ENCODE measurements at places on chromosomes 11 and 22. TPM values are rescaled to one million over a fixed set of nuclear protein-coding genes. Genes with fewer than 3 reads are reported as not detected.

DNA sequence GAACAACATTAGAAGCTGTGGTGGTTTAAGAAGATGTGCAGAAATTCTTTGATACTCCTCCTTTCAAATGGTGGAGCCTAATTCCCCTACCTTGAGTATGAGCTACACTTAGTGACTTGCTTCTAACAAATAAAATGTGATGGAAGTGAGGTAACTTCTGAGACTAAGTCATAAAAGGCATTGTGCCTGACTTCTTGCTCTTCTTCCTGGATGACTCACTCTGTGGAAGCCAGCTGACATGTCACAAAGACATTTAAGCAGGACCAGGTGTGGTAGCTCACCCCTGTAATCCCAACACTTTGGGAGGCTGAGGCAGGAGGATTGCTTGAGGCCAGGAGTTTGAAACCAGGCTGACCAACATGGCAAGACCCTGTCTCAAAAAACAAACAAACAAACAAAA lies 3.9 kb upstream of the PLA2G3 start:
- DNase-seq = no peak
- H3K36me3 ChIP-seq = no peaks in the 10 kb centered on the region
- no peaks in the 10 kb centered on the region for H3K27me3 ChIP-seq
- no peak overlapping the region for H3K4me3 ChIP-seq
- H3K27ac ChIP-seq = no peak overlapping the region
- peaks cover 13% of the 10 kb centered on the region for H3K4me1 ChIP-seq

DNA sequence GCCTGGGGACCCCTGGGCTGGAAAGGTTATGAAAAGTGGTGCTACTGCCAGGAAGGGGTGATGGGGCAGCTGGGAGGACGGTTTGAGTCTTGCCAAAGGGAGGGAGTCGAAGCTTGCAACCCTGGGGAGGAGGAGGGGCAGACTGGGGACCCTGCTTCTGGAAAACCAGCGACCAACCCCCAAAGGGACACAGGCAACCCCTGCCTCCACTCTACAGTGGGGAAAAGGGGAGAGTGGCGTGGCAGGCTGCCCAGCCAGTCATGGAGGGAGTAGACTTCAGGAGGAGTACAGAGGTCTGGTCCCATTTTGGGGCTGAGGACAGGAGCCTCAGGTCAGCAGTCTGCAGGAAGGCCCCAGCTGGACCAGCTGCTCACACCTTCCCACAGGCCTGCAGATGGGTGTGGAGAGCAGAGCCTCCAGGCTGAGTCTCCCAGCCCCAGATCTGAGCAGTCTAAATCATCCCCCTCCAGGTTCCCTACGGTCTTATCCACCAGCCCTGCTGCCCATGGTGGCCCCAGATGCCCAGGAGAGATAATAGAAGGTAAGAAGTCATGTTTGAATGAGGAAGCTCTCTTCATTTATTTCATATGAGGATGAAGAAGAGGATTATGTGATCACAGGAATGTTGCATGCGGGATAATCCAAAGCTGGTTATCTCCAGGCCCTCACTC lies 3.3 kb downstream of the DDT start:
- H3K4me1 ChIP-seq = peaks cover 4% of the 10 kb centered on the region
- no peaks in the 10 kb centered on the region for H3K27me3 ChIP-seq
- peak; percentile 14 for DNase-seq
- no peak overlapping the region for H3K4me3 ChIP-seq
- peaks cover 29% of the 10 kb centered on the region for H3K36me3 ChIP-seq
- no peak overlapping the region for H3K27ac ChIP-seq

DNA sequence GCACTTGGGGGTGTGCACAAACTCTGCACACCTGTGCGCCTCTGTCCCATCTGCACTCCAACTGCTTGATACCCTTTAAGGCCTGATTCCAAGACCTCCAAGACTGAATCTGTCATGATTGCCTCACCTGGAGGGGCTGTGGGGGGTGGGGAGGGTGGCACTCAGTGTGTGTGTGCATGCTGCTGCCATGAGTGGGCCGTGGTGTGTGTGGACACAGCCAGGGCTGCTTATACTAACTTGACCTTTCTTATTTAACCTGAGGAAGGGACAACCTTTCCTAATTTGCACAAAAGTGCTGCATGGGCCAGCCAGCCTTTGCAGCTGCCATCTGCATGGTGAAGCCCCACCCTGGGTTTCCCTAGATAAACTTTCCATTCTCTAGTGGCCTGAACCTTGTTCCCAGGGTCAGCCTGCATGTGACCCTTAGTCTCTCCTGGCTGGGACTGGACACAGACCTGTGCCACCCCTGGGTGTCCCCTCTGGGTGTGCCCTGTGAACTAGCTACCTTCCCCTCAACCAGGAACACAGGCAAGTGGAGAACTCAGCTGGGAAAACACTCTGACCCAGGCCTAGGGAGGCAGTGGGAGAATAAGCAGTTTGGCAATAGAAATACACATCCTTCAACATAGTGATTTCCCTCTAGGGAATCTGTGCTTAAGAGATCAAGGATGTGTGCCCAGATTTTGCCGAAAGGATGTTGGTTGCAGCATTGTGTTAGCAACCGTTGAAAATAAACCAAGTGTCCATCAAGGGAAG lies 45.4 kb upstream of the DKK3 start:
- no peaks in the 10 kb centered on the region for H3K36me3 ChIP-seq
- no peak for DNase-seq
- no peak overlapping the region for H3K4me3 ChIP-seq
- H3K4me1 ChIP-seq = no peaks in the 10 kb centered on the region
- no peak overlapping the region for H3K27ac ChIP-seq
- no peaks in the 10 kb centered on the region for H3K27me3 ChIP-seq

- no peak overlapping the region for H3K27ac ChIP-seq
- DNase-seq = no peak
- no peak overlapping the region for H3K4me3 ChIP-seq
- H3K36me3 ChIP-seq = no peaks in the 10 kb centered on the region
Measured at GRCh38 chr11:11476971-11477645, 124.1 kb upstream of the CSNK2A3 start.

DNA sequence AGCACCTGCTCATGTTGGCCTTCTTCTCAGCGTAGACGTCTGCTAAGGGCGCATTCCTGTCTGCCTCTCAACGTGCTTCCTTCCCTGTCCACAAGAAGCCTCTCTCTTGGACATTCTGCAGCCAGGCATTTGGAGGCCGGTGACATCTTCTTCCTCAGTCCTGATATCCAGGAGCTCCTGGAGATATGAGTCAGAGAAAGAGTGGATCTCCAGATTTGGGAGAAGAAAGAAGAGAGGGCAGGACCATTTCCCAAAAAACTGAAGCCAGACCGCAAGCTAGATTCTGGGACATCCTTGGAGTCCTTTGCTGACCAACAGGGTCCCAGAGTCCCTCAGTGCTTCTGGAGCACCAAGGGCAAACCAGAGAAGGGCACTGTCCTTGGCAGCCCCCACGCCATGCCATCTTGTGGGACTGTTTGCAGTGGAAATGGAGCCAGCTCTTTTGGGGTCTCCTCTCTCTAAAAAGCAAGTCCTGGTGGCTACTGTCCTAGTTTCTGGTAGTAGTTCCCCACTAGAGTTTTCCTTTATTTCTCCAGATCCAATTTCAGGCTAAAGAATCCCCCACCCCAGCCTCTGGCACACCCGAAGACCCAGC lies 36.1 kb upstream of the SYT13 start:
- no peaks in the 10 kb centered on the region for H3K4me1 ChIP-seq
- no peak overlapping the region for H3K4me3 ChIP-seq
- H3K36me3 ChIP-seq = no peaks in the 10 kb centered on the region
- no peak for DNase-seq
- no peak overlapping the region for H3K27ac ChIP-seq

- H3K36me3 ChIP-seq = no peaks in the 10 kb centered on the region
- H3K27me3 ChIP-seq = peaks cover 2% of the 10 kb centered on the region
- H3K27ac ChIP-seq = no peak overlapping the region
- no peak for DNase-seq
- no peaks in the 10 kb centered on the region for H3K4me1 ChIP-seq
Measured at GRCh38 chr22:32048069-32048468, 5.0 kb downstream of the SLC5A1 start.

DNA sequence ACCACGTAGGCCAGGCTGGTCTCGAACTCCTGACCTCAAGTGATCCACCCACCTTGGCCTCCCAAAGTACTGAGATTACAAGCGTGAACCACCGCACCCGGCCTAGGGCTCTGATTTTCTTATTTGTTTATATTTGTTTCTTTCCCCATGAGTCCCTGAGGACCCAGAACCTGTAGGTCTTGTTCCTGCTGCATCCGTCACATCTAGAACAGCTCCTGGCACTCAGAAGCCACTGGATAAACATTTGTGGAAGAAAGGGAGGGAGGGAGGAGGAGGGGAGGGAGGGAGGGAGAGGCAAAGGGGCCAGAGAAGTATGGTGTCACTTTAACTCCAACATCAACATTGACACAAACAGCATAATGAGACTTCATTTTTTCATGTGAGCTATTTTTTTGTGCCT lies 67.7 kb downstream of the CELSR1 start:
- DNase-seq = no peak
- H3K27me3 ChIP-seq = peaks cover 24% of the 10 kb centered on the region
- H3K36me3 ChIP-seq = no peaks in the 10 kb centered on the region
- H3K4me1 ChIP-seq = no peaks in the 10 kb centered on the region
- H3K27ac ChIP-seq = no peak overlapping the region
- H3K4me3 ChIP-seq = no peak overlapping the region

DNA sequence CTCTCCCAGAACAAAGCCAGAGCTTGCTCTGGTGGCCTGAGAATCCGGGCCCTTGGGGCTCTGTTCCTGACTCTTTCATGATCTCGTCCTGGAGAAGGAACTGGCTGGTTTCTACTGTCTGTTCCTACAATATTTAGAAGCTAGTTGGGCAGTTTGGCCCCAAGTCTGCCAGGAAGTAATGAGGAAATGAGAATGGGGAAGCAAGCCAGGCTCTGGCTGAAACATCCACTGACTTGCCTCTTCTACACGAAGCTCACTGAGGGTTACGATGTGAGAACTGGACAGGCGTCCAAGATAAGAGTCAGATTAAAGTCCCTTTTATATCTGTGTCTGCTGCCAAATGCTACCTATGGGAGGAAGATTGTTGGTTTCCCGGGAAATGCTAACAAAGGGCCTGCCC lies 110.0 kb upstream of the KIRREL3 start:
- DNase-seq = no peak
- H3K27ac ChIP-seq = no peak overlapping the region
- no peak overlapping the region for H3K4me3 ChIP-seq
- no peaks in the 10 kb centered on the region for H3K36me3 ChIP-seq

DNA sequence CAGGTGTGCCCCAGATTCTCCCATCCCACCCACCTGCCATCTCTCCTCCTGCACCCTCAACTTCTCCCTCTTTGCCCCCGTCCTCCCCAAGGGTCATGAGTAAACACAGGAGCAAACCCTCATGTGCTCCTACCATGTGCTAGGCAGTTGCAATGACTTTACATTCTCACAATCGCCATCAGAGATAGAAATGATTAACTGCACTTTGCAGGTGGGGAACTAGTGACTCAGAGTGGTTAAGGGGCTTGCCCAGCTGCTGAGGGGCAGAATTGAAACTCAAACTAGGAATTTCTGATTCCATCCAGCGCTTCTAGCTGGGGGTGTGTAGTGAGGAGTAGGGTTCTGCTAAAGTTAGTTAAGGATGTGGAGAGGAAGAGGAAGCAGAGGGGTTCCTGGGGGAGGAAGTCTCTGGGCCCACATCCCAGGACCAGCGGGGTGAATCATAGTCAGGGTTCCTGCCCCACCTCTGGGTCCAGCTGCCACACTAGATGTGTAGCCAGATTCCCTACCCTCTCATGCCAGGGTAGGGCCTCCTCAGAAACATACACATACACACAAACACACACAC lies 16.0 kb upstream of the PRG2 start:
- no peaks in the 10 kb centered on the region for H3K27me3 ChIP-seq
- H3K27ac ChIP-seq = no peak overlapping the region
- DNase-seq = no peak
- H3K36me3 ChIP-seq = peaks cover 63% of the 10 kb centered on the region

- no peaks in the 10 kb centered on the region for H3K36me3 ChIP-seq
- H3K4me3 ChIP-seq = no peak overlapping the region
- H3K4me1 ChIP-seq = no peaks in the 10 kb centered on the region
- no peak for DNase-seq
- no peaks in the 10 kb centered on the region for H3K27me3 ChIP-seq
Measured at GRCh38 chr11:84468235-84468634, 1158.9 kb downstream of the DLG2 start.

DNA sequence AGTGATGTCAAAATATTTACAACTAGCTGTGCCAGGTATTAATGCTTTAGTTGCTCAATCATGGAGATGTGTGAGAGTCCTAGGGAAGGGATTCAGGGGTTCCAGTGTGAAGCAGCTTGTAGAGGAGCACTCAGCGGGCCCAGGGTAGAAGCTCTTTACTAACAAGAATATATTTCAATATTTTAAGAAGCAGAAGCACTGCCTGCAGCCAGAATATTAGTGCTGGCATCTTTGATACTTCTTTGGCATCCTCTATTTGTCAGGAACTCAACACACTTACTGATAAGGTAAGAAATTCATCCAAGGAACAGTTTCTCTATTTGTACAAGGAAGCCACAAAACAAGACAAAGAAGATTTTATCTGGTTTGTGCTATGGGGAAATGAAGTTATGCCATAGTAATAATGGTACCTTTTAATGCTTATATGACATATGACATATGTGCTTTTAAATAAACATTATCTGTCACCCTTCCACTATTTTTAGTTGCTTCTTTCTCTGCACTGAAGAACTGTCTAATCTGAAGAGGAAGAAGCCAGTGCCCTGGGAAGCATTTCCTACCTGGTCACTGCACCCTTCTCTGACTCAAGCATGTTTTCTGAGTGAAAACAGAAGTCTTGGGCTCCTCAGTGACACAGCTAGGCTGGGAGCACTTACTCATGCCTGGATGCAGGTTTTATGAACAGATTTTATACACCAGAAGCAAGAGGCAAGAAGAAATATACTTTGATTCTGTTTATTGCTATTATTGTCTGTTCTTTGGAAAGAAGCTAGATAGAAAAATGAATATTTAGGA lies 388.1 kb upstream of the CCDC90B start:
- H3K4me3 ChIP-seq = no peak overlapping the region
- no peaks in the 10 kb centered on the region for H3K36me3 ChIP-seq
- H3K27me3 ChIP-seq = no peaks in the 10 kb centered on the region
- no peak overlapping the region for H3K27ac ChIP-seq

GRCh38 chr11:88249706-88250105 lies 74.5 kb upstream of the RAB38 start:
- no peaks in the 10 kb centered on the region for H3K36me3 ChIP-seq
- H3K4me3 ChIP-seq = no peak overlapping the region
- no peaks in the 10 kb centered on the region for H3K4me1 ChIP-seq

The HPX gene
- total RNA-seq = 1.4 TPM

The LRRC4C gene
- total RNA-seq = not detected

The BARX2 gene
- total RNA-seq = not detected

The TMEM135 gene
- 41.4 TPM for total RNA-seq

The CRACR2B gene
- total RNA-seq = 35.7 TPM

Measured in K562 (cell line).